BE2C (cell line): ENCODE measurements at places on chromosomes 4 and X.
A peak's percentile ranks its signal among the peaks of the same experiment; 100 is the strongest.

GRCh38 chr4:126526335-126526734 lies 1106.4 kb upstream of the INTU start:
- no peak for DNase-seq

DNA sequence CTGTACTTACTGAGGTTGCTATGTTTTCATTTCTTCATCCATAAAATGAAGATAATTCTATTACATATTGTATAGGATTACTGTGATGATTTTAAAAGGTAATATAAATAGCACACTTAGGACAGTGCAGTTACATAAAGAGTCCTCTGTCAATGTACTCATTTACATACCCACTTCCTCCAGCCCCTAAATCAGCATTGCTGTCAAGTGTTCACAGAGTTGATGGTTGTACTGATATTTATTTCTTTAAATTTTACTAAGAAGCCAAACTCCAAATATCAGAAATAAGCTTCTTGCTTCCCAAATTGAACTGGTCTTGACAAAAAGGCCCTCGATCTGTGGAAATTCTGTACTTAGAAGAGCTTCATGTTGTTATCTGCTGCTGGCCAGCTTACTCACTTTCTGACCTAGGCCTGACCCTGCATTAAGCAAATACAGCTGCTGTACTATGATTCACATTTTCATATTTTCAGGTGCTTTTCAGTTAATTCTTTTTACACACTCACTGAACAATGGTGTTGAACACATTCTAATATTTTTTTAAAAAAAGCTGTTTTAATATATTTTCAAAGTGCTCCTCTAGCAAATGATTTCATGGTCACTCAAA lies 259.6 kb downstream of the UNC5C start:
- no peak for DNase-seq

DNA sequence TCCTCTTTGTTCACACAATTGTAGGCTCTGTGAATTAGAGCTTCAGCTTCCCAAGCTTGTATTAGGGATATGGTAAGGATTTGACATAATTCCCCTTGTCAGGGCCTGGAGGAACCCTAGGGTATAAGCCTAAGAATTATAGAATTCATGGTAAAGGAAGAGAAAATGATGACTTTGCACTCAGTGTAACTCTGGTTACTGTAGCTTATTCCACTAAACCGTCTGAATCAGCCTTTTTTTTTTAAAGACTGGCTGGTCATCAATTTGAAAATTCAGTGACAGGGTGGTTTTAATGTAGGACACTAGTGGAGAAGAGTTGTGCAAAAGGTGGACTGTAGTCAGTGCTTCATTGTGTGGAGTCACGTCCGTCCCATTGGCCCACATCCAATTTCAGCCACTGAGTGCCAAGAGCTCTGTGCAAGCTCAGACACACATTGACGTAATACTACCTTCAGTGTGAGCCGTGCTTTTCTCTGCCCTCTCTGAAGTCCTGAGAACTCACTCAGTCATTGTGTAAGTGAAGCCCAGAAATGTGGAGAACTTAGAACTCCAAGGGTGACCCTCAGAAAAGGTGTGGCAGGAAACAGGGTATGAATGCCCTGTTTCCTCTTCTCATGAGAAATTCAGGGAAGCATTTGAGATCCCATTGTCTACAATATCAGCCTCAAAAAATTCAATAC lies 449.8 kb downstream of the C4orf33 start:
- DNase-seq = peak; percentile 63

GRCh38 chr4:72712997-72713396 lies 144.0 kb upstream of the ADAMTS3 start:
- no peak for DNase-seq

- DNase-seq = no peak
These were observed 204.6 kb upstream of the SLIT2 start for GRCh38 chr4:20046931-20047677.

GRCh38 chr4:106986486-106986885 lies 49.6 kb downstream of the DKK2 start:
- no peak for DNase-seq

- peak; percentile 87 for DNase-seq
These were observed 58.6 kb upstream of the ZC4H2 start for GRCh38 chrX:65034668-65035445.

DNA sequence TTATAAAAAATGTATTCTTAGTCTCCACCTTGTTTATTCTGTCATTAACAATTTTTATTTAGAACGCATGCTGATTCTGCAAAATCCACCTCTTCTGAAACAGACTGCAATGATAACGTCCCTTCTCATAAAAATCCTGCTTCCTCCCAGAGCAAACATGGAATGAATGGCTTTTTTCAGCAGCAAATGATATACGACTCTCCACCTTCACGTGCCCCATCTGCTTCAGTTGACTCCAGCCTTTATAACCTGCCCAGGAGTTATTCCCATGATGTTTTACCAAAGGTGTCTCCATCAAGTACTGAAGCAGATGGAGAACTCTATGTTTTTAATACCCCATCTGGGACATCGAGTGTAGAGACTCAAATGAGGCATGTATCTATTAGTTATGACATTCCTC lies 75.6 kb upstream of the SMARCA5 start:
- DNase-seq = no peak

- DNase-seq = no peak
These were observed 34.6 kb upstream of the MID1 start for GRCh38 chrX:10654960-10655359.

DNA sequence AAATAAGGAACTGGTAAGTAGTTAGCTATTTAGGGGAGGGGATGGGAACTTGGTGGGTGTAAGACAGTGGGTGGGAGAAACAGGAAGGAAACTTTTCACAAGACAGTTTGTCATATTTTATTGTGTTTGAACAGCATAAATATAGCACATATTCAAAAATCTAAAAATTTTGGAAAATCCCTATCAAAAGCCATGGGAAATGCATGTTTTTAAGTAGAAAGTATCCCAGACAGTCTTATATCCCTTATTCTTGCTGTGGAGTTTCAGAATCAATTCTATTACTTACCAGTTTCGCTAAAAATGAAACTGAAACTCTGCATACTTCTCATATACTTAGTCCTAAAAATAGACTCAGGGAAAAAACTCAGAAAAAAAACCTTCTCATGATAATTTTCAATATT lies 22.3 kb upstream of the RASGEF1B start:
- DNase-seq = no peak

DNA sequence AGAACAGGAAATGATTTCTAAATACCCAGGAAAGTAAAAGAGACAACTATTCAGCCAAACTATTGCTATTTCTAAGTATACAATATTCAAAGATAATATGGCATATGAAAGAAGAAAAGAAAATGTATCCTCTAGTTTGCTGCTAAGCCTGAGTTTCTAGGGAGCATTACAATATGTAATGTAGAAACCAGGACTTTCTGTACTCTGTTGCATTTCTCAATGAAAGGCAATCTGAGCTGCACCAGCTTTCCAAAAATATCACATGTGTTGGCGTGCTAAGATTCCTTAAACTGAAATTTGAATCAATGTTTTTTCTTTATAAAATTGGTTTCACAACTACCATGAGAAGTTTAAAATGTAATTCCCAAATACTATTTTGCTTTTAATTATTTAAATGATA lies 129.6 kb downstream of the ANK2 start:
- no peak for DNase-seq

GRCh38 chr4:6074758-6075157 lies 56.5 kb upstream of the C4orf50 start:
- DNase-seq = no peak

- DNase-seq = no peak
These were observed 11.2 kb upstream of the AMOT start for GRCh38 chrX:112851806-112852205.

GRCh38 chr4:128385683-128386304 lies 98.2 kb upstream of the PGRMC2 start:
- no peak for DNase-seq

GRCh38 chr4:52212702-52213101 lies 161.6 kb downstream of the SPATA18 start:
- no peak for DNase-seq

DNA sequence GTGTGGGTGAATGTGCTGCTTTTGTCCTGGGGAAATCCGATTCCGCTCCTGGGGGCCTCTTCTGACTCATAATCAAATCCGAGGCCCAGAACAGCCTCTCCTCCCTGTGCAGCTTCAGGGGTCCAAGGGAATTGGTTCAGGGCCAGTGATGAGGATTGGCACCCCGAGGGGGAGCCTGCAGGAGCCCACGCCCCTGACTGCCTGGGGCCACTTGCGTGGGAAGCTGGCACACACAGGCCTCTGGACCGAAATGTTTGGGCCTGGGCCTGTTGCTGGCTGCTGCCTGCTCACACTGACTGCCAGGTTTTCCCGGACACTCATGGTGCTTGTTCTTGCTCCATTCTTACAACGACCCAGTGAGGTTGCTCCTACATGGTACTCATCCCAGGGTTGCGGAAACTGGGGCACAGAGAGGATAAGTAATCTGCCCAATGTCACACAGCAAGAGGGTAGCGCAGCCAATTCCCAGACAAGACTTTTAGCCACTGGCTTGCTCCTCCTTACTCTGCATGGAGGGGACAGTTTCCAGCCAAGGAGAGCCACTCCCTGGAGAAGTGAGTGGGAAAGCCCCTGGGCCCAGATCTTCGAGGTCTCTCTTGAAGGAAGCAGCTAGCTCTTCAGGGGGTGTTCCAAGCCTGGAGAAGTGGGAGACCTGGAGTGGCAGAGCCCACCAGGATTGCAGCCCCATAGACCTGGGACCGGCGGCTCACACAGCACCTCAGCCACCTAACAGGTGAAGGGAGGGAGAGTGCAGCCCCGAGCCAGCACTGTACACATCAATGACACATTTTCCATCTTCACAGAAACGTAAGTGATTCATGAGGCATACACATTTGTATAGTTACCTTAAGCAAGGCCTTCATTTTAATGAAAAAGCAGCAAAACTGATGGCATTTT lies 20.3 kb downstream of the CFAP99 start:
- DNase-seq = no peak

DNA sequence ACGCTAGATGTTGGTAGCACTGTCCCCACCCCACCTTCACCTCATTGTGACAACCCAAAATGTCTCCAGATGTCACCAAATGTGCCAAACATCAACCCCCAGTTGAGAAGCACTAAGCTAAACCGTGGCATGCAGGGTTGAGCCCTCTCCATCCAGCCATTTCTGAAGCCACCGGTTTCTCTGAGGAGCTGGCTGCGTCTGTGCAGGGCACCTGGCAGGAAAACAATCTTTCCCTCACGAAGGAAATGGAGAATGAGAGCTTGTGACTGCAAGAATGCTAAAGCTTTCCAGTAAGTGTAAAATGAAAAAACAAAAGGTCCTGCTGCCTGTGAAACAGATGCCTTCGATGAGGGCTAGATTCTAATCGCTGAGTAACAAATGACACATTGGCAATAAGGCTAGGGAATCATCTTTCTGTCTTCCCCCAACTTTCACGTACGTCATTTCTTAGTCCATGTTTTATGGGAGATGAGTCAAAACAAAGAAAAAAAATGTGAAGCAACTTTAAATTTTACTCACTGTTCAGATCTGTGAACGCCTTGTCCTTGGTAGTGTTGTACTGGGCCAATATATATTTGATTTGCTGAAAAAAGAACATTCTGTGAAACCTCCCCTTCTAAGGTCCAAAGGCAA lies 59.9 kb downstream of the PROM1 start:
- DNase-seq = no peak

GRCh38 chrX:94850811-94851210 lies 1176.8 kb downstream of the FAM133A start:
- peak; percentile 41 for DNase-seq

DNA sequence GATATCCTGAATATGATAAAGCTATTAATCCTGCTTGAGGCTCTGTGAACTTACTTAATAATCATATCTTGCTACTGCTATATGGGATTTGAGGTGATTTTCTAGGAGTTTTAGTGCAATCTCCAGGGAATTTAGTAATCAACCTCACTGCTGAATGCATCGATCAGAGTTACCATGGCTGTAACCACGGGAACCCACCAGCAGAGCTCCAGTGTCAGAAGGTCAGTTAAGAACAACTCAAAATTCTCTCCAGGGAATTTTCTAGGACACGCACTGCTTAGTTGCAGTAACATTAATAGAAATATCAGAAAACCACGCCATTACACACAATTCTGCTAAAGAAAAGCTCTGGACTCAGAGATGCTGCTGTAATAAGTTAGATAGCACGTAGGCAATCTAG lies 1477.2 kb upstream of the TENM3 start:
- no peak for DNase-seq
